ENCODE measurements at places on chromosomes 12 and 14.

GRCh38 chr12:13126494-13126893 is 23.0 kb upstream of the GSG1 start:
- no peak for DNase-seq

- DNase-seq = no peak
Measured at GRCh38 chr12:87047691-87048090, 791.5 kb upstream of the MGAT4C start.

DNA sequence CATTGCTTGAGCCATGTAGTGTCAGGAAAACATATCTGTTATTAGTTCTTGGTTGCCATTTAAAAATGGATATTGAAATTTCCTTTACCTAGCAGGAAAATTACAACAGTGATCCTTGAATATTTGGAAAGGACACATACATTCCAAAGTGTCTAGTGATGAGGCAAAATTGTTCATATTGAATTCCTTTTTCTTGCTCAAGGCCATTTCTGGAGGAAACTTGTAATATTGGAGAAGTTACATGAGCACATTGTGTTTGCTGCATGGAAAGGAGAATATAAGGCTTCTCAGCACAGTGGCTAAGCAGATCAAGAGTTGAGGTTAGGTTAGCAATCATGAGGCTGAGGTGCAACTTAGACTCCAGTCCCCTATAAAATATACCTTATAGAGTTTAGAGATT is 121.9 kb downstream of the PDE3A start:
- no peak for DNase-seq

DNA sequence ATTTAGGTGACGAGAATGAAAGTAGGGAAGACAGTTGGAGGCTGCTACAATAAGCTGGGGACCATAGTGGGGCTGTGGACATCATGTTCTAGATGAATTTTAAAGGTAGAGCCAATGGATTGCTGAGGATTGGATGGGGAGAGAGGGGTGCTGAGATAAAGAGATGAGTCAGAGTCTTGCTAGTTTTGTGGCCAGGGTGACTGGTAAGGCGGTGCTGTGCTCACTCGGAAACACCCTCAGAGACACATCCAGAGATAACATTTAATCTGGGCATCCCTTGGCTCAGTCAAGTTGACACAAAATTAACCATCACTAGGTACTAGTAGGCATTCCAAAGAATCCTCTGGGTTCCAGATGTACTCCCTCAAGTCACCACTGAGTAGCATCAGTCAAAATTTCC is 170.7 kb downstream of the ADCK1 start:
- no peak for DNase-seq

DNA sequence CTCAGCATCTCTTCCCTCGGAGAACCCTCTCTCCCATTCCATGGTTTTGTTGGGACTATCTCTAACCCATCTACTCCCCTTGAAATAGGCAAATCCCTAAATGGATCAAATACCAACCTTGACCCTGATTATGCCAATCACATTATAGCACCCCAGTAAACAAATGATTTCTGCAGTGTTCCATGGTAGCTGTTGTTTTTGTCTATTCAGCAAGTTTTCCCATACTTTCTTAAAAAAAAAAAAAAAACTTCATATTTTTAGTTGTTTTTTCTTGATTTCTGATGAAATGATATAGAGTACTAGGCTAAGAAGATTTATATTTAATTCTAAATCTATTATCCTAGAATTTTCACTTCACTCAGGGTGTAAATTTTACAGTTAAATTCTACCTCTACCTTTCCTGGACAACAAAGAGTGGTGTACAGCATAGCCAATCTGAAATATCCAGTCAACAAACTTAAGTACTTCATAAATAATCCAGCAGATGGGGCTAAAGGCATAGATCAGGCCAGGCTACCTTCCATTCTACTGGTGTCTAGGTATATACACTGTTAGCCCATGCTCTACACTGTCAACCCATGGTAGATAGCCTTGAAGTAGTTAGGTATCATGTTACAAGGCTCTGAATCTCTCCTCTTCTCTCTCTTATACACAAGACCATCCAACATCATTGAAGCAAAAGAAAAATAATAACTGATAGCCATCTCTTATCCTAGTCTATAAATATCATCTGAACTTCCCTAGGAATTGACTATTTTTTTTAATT is 82.2 kb downstream of the PLEKHG7 start:
- no peak for DNase-seq

DNA sequence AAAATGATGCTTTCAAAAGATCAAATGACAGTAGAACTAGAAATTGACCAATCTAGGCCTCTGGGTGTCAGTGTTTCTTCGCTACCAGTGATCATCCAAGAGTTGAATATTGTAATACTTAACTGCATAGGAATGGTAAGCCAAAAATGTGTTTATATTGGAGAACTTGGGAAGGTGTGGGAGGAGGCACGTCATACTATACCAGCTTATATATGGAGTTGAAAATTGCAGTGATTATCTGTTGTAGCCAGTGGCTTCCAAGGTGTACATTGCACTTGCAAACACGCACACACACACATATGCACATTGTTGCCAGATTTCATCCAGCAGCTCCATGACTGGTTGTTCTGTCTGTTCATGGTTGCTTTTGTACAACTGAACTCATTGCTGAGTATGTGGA is 36.1 kb downstream of the EID3 start:
- no peak for DNase-seq

- no peak for DNase-seq
Measured at GRCh38 chr12:33587354-33587753, 147.7 kb upstream of the SYT10 start.

DNA sequence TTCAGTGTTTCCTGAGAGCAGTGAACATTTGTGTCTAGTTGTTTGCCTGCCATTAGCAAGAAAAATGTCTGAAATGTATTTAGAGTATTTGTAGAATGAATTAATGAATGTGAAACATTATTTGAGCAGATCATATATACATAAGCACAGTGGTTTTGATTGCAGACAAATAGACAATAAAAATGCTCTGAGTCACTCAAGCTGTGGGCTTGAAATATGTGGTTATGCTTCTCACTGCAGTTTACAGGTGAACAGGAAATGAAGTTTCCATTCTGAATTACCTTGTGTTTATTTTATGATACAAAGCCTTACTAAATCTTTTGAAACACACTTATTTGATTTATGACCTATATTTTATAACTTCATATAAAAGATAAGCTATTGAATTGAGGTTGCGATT is 827.7 kb downstream of the TMTC2 start:
- no peak for DNase-seq

DNA sequence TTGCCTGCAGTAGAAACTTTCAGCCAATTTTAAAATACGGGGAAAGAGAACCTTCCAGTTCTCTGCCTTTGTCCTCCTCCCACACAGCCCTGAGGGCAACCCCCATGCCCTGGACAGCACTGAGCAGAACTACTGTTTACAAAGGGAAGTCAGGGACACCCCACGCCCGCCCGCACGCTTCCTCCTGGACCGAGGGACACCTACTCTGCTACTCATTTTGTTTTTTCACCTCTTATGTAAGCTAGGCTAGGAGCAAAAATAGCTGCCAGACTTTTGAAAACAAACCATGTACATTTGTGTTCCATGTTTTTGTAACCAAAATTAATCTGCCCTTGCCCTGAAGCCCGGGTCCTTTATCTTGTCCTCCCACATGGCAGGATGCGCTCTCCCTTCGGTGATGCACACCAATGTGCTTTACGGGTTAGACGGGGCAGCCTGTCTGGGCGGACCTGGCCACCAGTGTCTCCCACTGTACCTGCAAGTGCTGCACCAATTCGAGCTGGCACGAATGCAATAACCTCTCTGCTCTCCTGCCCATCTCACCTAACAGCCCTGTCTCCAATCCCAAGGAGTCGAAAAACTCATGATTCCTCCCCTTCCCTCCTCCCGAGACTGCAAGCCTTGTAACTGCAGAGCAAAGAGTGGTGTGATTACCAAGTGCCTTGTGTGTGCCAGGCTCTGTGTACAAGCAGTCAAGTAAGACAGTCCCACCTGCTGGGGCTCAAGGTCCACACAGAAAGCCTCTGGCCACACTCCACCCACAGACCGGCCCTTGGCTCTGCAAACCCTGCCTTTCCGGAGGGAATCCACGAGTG is 85.2 kb downstream of the CCDC88C start:
- no peak for DNase-seq

DNA sequence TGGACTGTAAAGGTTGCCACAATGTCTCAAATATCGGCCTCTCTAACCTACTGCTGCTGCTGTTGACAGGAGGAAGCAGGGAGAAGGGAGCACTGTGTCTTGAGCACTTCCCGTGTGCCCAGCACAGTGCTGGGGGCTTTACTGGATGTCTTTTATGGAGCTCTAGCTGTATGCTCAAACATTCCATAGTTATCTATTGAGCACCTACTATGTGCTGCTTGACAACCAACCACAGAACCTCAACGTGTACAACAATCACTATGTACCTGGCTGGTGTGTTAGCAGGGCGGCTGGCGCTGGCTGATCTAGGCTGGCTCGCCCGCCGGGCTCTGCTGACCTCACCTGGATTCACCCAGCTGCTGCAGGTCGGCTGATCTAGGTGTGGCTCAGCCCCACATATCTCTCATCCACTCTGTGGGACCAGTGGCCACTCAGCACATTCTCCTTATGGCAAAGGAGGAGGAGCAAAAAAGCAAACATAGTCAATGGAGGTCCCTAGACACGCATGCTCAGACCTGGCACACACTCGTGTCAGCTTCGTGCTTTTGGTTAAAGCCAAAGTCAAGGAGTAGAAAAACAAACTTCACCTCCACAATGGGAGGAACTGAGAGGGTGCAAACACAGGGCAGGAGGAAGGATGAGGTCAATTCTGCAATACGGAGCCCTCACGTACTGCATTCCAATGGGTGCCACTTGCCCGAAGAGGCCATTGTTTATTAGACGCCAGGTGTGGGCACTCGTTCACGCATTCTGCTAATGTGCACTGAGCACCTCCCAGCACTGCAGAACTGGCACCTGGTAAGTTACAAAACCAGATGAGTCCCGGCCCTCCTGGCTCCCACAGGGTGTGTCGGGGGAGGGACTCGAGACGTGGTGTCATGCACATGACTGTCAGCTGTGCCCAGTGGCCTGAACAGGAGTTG is 147.2 kb downstream of the SCARB1 start:
- DNase-seq = no peak

DNA sequence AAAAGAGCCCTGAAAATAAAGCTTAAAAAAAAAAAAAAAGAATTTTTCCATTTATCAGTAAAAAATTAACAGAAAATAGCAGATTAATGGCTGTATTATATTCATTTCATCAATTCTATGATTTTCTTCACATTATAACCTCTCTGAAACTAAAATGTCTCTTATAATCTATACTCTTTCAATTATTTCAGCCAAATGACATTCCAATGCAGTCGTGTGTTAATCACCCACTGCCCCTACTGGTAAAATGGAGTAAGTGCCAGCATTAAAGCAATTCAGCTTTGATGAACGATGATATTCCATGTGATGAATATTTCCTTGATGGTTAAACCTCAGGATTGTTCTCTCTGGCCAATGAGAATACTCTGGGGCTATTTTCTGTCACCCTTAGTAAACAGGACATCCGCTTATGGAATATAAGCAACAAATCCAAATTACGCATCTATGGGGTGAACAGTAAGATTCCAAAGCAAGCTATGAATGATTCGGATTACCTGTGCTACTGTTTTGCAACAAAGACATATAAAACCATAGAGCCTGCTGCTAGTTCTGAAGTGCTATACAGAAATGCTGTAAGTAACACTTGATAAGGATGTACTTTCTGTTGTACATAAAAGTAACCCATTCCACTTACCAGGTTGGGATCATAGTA is 20.3 kb upstream of the SYCP3 start:
- DNase-seq = no peak

DNA sequence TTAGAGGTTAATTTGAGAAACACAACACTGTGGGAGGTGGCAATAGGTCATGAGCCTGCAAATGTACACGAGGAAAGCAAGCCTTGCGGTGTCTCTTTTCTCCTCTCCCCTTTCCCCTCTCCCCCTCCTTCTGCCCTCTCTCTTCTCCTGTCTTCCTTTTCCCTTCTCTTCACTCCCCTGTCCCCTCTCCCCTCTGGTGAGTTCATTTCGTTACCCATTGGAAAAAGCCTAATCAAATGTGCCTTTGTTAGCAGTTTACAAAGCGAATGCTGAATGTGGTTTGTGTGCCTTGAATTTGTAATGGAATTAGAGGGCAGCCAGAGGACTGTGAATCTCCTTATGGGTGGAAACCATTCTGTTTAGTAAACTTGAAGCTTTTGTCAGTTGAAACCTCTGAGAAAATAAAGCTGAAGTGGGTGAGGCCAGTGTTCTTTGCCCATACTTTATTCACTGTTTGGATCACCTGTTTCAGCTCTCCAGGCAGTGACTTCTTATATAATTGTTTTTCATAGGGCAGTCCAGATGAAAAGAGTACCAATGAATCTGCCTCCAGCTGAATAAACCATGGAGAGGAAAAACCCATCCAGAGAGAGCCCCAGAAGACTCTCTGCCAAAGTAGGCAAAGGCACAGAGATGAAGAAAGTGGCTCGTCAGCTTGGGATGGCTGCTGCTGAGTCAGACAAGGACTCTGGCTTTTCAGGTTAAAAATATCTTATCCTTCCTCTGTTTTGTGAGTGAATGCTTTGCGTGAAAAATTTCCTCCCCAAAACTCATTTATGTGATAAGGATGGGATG is 7.3 kb downstream of the CIPC start:
- no peak for DNase-seq

DNA sequence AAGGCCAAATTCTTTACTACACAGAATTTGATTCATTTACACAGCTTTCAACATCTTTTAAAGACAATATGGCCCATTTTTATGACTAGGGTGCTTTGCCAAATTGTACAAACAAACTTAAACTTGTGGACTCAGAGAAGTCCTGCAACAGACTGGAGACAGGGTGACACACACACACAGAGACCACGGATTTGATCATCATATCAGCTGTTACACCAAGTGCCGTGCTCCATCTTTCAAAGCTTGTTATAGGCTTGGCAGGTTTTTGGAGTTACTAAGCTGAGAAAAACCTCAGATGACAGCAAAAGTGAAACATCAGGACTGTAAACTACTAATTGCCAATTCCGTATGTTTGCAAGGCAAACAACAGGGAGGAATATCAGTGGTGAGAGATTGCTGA is 811.7 kb downstream of the GALC start:
- DNase-seq = no peak
